Uterus (tissue), 4 donors: ENCODE measurements at places on chromosomes 5 and 9. TPM values are rescaled to one million over a fixed set of nuclear protein-coding genes. Genes with fewer than 3 reads are reported as not detected.

Gene LCN2
- not detected for total RNA-seq

Gene COL23A1
- 2.0 TPM for total RNA-seq

Gene GFI1B
- total RNA-seq, result not detected

Gene FRRS1L
- total RNA-seq, result 10.9 TPM

Gene GPR150
- not detected for total RNA-seq

Gene MFAP3
- 64.1 TPM for total RNA-seq

Gene GHR
- 19.7 TPM for total RNA-seq

Gene SCGB3A1
- 0.98 TPM for total RNA-seq

Gene TMEM252
- not detected for total RNA-seq

Gene CYLC2
- total RNA-seq, result not detected

Gene KCNV2
- not detected for total RNA-seq

Gene ALG2
- total RNA-seq, result 40.1 TPM

Gene CDC14B
- 9.7 TPM for total RNA-seq
